ENCODE measurements at places on chromosomes 7 and 10.

- no peak for DNase-seq
Measured at GRCh38 chr10:51073453-51074237, 642 bp upstream of the PRKG1 start.

DNA sequence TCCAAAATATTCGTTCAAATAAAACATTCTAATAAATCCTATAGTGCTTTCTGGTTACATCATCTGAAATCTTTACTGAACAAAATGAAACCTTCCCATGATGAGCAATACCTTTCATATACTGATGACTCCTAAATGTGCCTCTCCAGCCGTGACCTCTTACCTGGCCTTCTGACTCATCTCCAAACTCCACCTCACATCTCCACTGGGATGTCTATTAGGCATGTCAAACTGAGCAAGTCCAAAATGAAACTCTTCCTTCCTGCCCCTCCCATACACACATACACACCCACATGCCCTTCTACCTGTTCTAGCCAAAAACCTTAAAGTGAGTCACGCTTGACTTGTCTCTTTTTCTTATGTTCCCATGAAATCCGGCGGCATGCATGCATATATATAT lies 22.9 kb downstream of the GSAP start:
- no peak for DNase-seq

DNA sequence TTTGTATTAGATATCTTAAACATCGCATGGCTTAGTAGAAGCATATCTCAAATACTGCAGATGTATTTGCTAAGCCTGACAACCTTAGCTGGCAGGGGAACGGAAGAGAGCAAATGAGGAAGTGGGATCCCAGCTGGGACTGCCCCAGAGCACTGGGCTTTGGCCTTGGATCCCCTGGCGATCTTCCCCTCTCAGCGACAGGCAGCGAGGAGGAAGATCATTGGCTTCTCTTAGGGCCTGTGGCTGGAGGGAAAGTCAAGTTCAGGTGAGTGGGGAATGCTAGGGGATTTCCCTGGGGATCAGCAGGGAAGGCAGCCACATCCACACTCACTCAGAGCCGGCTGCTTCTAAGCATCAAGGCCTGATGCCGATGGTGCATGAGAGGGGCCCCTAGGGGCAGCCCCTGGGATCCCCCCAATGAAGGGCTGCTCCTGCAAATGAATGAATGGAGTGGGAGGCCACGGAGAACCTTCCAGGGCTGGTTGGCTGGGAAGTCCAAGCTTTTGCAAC lies 42.0 kb downstream of the LYZL2 start:
- no peak for DNase-seq

DNA sequence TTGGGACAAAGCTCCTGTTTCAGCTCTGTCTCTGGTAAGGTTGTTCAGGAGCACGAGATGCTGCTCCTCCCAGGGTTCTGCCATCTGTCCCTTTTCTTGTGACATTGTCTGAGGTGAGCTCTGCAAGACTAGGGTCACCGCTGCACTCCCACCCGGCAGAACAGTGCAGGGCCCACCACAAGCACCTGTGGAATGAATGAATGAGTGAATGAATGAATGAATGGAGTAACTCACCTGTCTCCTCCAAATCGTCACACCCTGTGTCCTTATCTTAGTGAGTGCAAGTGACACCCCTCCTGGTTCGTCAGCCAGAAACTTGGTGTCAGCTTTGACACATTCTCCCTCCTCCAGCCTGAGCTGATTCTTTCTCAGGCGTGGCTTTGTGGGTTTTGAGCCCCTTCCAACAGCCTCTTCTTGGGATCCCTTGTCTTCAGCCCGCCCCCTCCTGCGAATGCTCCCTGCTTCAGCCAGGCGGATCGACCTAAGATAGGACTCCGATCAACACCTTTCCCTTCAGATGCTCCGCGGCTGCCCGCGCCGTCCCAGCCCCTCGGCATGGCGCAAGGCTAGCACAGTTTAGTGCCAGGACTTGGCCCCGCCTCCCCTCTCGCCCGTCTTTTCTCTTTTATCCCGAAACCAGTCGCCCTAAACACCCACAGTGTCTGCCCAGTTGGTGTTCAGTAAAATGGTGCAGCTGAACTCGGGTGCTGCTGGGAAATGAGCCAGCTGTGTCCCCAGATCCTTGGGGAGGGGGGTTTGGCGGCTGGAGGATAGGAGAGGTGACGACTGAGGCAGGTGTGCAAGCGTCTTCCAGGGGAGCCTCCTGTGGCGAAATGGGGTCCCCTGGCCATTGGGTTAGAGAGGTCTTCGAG lies 89.3 kb downstream of the BEND7 start:
- DNase-seq, result no peak

DNA sequence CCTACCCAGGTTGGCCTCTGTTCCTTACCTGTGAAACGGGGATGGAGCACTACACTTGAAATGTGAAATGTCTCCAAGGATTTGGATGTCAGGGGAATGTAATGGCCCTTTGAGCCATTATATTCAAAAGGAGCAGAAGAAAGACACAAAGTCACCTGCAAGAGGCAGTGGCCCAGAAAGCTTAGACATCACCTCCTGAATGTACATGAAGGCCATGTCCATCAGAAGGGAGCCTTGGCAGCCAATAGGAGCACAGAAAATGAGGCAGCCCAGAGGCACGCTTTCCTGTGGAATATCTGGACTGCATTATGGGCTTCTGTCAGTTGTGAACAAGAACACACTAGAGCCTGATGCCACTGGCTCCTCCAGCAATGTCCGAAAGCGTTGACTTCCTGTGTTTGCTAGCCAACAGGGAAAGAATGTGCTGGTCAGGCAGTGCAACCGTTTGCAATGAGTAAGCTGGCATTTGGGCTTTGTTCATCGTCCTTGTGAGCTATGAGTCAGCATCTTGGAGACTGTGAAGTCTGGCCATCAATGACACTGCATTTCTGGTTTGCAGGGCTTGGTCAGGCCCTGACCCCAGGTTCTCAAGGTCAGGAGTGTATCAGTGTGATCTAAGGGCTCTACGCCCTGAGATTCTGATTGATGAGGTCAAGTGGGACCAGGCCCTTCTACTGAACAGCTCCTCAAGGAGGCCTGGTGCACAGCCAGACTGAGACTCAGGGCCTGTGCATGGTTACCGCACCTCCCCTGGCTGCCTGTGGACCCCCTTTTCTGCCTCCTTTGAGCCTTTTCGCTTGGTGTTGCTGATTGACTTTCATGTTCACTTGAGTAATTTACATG lies 222.4 kb downstream of the RPS24 start:
- peak; percentile 95 for DNase-seq

DNA sequence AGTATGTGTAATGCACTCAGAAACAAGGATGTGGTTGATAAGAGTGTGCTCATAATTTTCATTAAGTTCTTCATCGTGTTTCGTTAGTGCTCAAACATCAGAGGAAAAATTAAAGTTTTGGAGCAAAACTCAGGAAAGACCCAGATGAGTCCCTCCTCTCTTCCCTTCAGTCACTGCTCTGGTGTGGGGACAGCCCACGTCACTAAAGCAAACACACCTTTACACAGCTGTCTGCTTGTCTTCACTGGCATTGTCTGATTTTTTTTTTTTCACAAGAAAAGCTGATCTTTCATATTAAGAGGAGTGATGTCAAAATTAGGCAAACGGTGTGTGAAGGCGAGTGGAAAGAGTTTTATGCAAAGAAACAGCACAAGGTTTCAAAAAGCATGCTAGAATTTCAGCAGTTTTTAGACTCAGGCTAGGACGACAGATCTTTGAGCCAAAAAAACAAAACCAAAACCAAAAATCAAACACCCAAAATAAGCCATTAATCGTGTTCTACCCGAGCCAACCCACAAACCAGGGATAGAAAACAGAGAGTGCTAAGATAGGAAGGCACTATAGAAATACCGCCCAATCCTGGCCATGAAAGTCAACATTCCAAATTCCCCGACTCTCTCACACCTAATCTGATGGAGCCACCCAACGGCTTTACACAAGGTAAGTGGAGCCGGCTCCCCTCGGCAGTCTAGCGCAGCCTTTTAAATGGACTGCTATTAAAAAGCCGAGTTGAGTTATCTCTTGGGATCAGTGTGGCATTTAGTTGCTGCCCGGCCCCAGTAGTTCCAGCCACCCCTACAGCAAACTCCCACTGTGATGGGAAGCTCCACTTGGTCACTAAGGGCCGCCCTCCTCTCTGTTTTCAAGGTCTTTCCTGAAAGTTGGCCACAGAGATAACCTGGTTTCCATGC lies 27.9 kb upstream of the GATA3 start:
- no peak for DNase-seq

DNA sequence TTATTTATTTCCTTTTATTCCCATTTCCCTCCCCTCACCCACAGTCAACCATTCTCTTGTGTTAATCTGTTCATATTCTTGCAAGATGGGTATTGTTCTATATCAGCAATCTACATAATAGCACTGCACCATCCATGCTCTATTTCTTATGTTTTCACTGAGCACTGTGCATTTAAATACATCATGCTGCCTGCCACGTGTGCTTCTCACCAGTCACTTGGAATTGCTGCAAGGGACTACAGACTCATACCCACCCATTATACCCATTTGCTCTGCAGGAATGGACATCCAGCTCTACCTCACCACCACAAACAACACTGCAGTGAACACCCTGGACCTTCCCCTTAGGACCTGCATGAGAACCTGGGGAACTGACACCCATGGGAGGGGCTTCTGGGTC lies 20.8 kb downstream of the DLG5 start:
- no peak for DNase-seq

- no peak for DNase-seq
Measured at GRCh38 chr7:98174334-98175259, 36.6 kb upstream of the BHLHA15 start.

DNA sequence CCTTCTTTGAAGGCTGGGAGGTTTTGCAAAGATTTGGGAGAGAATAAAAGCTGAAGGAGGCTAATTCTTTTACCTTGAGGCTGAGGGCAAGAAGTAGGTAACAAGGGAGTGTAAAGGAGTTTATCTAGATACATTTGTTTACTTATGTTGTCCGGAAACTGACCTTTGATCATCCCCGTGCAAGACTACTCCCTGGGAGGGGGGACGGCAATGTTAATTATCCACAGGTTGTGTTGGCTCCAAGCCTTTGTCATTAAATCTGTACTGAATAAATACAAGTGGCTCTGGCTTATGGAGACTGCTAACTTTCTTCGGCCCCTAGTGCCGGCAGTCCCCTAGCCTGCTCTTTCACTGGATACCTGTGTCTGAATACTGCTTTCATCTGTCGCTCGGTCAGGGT lies 1250.6 kb upstream of the LRRTM3 start:
- no peak for DNase-seq

DNA sequence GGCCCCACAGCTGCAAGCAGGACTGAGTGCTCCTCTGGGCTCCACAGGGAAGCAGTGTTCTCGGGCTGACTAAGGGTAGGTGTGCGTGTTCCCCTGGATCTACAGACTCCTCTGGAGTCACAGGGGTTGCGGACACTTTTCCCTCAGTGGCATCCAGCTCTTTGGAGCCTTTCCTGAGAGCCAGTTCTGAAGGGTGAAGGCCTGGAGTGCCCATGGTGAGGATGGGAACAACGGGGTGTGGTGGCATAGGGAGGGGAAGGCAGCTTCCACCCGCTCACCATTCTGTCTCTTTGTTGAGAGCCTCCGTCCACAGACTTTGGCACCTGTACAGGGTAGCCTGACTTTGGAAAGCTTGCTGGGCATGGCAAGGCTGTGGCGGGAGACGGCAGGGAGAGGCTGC lies 104.1 kb upstream of the PCBD1 start:
- DNase-seq, result no peak

DNA sequence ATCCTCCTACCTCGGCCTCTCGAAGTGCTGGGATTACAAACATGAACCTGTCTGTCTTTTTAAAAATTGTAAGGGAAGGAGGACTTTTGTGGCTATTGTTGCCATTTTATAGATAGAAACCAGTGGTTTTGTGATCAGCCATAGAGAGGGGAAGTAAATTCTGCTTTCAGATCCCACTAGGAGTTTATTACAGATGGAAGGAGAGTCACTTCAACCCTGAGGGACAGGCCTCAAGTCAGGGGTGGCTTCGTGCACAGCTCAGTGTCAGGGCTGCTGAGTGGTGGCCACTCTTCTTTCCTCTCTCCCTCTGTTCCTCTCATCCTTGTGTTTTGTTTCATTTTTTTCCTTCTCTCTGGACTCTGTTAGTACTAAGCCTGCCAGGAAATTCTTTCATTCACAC lies 60.8 kb downstream of the OGDH start:
- DNase-seq, result no peak

DNA sequence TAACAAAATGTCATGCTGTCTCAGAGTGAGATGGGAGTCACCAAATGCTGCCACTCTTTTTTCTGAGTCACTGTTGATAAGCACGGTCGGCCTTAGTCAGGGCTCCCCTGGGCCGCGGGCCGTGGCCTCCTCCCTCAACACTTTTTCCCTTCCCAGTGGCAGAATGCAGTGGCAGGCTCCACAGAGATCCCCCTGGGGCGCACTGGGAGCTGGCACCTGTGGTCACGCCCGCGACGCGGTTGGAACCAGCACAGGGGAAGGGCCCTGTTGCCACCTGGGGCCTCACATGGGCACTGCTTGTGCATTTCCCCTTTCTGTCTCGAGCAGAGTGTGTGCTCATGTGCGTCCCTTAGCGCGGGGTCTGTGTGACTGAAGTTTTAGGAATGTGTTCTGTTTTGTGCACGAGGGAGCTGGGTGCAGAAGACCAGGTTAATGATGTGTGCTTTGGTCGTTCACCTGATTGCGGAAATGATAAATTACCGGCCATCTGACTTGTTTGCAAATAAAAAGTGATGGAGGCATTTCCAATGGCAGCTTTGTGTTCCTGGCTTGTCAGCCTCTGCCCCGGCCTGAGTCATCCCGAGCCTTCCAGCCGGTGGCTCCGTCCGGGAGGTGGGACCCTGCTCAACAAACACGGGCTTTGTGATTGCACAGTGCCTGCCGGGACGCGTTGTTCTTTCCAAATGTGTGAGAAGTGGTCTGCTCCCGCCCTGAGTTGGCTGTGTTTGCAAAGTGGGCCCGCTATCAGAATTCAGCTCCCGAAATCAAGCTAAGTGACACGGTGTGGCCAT lies 100.7 kb downstream of the NKX6-2 start:
- DNase-seq, result no peak

- DNase-seq, result no peak
Measured at GRCh38 chr10:17238445-17239291, 10.6 kb downstream of the VIM start.

- DNase-seq, result no peak
Measured at GRCh38 chr10:33942508-33942907, 608.0 kb upstream of the NRP1 start.

DNA sequence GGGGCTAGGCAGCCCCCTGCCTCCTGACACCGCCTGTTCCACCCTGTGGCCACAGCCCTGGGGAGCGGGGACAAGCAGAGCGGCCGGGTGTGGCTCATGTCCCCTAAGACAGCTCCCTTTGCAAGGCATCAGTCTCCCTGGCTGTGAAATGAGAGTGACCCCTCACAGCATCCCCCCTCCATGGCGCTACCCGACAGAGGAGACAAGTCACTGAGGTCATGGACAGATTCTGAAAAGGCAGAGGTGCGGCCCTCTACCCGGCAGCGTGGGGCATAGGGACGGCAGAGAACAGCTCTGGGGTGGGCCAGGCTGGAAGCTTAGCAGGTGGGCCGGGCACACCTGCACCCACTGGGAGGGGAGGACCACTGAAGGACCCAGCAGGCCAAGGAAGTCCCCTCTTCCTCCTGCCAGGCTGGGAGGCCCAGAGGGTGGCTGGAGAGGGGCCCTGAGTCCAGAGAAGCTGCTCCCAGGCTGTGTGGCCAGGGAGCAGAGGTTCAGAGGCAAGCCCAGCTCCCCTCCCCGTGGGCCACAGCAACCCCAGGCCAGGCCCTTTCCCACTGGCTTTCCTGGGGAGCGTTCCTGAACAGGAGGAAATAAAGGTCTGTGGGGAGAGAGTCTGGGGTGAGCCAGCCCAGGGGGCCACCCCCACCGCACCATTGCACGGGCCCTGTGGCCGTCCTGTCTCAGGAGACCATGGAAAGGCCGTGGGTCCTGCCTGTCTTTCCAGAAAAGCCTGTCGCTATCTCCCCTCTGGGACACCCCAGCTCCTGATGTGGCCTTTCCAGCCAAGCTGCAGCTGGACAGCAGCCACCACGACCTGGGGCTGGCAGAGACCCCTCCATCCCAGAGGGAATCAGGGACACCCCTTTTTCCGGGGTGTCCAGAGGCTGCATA lies 1.7 kb downstream of the ADAP1 start:
- DNase-seq, result no peak

Measured in retinal pigment epithelial cell (primary cell).